ENCODE measurements at places on chromosomes 5 and 9.

- no peak for DNase-seq
- no peak overlapping the region for H3K4me3 ChIP-seq
- H3K27ac ChIP-seq, result no peak overlapping the region
- H3K4me1 ChIP-seq, result no peaks in the 10 kb centered on the region
- no peaks in the 10 kb centered on the region for H3K36me3 ChIP-seq
These were observed 150.1 kb upstream of the NTRK2 start for GRCh38 chr9:84519413-84519812.

- DNase-seq, result no peak
- no peaks in the 10 kb centered on the region for H3K36me3 ChIP-seq
- H3K4me1 ChIP-seq, result peaks cover 28% of the 10 kb centered on the region
These were observed 709 bp downstream of the SLC35D2 start for GRCh38 chr9:96382839-96383164.

DNA sequence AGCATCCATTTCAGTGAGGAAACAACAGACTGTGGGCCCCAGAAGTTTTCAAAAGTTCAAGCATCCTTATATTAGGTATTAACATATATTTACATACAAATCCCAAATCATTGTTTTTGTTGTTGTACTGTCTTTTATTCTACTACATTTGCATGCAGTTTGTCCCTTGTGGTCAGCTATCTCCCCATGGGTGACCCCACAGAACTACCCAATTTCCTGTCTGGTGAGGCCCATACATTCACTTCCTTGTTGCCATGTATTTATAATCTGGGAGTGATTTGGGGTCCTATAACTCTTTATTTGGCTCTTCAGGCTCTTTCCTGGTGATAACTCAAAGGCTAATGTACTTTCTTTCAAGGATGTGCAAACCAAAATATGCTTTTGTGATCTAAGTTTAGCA, 3.3 kb upstream of the CD180 start:
- no peak for DNase-seq

GRCh38 chr9:112295174-112295573, 38.2 kb downstream of the PTBP3 start:
- peaks cover 6% of the 10 kb centered on the region for H3K36me3 ChIP-seq
- no peak overlapping the region for H3K27ac ChIP-seq
- peaks cover 18% of the 10 kb centered on the region for H3K4me1 ChIP-seq
- no peak overlapping the region for H3K4me3 ChIP-seq
- DNase-seq, result no peak

GRCh38 chr5:107487056-107487542, 183.6 kb downstream of the EFNA5 start:
- H3K4me1 ChIP-seq, result peaks cover 8% of the 10 kb centered on the region
- no peaks in the 10 kb centered on the region for H3K36me3 ChIP-seq
- H3K4me3 ChIP-seq, result no peak overlapping the region
- DNase-seq, result no peak

DNA sequence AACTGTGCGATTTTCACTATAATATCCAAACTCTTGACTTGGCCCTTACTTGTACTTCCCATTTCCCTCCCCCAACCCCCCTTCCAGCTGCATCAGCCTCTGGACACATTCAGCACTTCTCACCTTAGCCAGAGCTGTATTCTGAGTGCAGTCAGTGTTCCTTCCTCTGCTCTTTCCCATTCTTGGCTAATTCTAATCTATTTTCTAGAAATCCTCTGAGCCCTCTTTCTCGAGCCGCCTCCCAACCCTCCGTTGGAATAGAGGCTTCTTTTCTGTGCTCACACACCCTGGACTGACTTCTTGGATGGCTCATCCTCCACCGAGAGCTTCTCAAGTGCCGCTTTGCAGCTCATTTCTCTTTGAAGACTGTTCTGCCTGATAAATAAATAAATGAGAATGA, 188.8 kb downstream of the NTRK2 start:
- H3K27ac ChIP-seq, result no peak overlapping the region
- H3K27me3 ChIP-seq, result no peaks in the 10 kb centered on the region
- H3K36me3 ChIP-seq, result no peaks in the 10 kb centered on the region
- H3K4me1 ChIP-seq, result peaks cover 40% of the 10 kb centered on the region
- DNase-seq, result no peak
- H3K4me3 ChIP-seq, result no peak overlapping the region

DNA sequence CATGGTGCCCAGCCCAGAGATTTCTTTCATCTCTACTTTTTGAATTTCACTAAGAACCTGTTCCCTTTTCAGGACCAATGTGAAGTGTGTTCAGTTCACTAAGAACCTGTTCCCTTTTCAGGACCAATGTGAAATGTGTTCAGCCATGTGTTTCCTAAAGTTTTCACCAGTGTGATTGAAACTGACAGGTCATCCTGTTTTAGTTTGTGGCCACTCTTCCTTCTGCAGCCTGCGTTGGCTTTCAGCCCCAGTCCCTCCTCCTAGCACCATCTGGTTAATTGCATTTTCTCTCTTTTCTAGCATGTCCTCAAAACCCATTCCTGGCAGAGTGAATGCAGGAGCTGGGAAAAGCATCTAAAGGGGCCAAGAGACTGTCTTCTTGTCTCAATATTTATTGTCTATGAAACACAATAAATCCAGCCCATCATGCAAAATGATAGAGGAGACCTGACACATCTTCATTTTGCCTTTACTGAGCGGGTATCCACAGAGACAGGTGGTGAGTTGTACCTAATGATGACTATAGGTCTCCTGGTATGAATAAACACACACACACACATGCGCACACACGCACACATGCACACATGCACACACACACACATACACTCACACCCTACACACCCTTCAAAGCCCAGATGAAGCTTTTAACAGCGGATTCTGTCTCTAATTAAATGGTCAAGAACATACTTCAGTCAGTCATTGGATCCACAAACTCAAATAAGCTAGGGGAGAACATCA, 6.1 kb upstream of the PANK3 start:
- DNase-seq, result no peak
- no peak overlapping the region for H3K4me3 ChIP-seq
- H3K4me1 ChIP-seq, result peaks cover 2% of the 10 kb centered on the region
- no peaks in the 10 kb centered on the region for H3K36me3 ChIP-seq
- H3K27me3 ChIP-seq, result no peaks in the 10 kb centered on the region
- no peak overlapping the region for H3K27ac ChIP-seq

DNA sequence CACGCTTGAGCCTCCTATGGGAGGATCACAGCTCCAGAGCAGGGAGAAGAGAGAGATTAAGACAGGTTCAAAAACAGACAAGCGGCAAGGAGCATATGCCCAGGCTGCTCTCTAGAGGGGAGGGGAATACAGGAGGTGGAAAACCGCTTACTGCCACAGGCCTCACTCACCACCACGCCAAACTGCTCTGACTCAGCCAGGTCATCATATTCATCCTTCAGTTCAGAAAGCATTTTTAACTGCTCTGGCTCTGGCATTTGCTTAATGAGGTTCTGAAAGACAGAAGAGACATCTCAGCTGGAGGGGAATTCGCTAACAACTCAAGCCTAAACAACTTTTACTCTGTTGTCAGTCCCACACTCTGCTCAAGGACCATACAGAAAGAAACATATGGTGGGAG, 40.1 kb downstream of the PCDHGC5 start:
- peak overlapping the region; percentile 78 for H3K27ac ChIP-seq
- H3K27me3 ChIP-seq, result no peaks in the 10 kb centered on the region
- no peak overlapping the region for H3K4me3 ChIP-seq
- H3K36me3 ChIP-seq, result no peaks in the 10 kb centered on the region
- H3K4me1 ChIP-seq, result peaks cover 39% of the 10 kb centered on the region

DNA sequence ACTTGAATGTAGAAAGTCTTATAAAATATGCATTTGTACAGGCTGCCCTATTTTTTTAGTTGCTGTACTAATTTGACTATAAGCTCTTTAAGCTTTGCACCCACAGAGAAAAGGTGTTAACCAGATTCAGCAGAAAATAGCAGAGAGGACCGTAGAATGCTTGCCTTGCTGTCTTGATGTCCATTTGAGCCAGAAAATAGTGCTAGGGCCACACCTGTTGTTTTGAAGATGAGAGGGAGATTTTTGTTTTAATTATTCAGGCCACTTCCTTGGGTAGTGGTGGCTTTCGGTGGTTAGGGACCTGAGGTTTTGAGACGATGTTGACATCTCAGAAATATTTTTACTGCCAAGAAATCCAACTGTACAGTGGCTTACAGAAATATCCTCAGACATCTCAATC, 196.0 kb downstream of the SPATA31D1 start:
- no peaks in the 10 kb centered on the region for H3K27me3 ChIP-seq
- no peak overlapping the region for H3K27ac ChIP-seq
- H3K4me3 ChIP-seq, result no peak overlapping the region
- DNase-seq, result no peak
- H3K4me1 ChIP-seq, result no peaks in the 10 kb centered on the region

- H3K27me3 ChIP-seq, result no peaks in the 10 kb centered on the region
- no peak overlapping the region for H3K4me3 ChIP-seq
- H3K36me3 ChIP-seq, result no peaks in the 10 kb centered on the region
- H3K27ac ChIP-seq, result no peak overlapping the region
These were observed 261.6 kb downstream of the GLIS3 start for GRCh38 chr9:4038182-4038723.

DNA sequence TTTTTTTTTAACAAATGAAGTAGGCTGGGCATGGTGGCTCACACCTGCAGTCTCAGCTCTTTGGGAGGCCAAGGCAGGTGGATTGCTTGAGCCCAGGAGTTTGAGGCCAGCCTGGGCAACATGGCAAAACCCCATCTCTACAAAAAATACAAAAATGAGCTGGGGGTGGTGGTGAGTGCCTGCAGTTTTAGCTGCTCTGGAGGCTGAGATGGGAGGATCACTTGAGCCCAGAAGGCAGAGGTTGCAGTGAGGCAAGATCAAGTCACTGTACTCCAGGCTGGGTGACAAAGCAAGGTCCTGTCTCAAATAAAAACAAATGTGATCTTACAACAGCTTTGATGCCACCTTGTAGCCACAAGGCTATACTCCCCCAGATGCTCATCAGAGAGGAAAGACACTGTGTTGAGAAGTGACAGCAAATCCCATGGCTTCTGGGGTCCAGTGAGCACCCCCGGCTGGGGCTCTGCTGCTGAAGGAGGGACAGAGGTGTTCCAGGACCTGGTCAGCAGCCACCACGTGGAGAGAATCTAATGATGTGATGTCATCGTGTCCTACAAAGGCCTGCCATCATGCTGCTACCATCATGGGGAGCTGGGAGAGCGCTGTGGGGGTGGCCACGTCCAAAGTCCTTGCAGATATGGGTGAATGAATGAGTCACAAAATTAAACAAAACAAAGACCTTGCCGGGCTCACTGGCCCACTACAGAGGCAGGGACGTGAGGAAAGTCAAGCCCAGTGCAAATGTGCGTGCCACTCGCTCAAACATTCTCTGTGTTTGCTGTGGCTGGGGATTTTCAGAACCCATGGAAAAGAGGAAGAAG, 60.7 kb downstream of the PRRT1B start:
- no peak overlapping the region for H3K4me3 ChIP-seq
- H3K36me3 ChIP-seq, result no peaks in the 10 kb centered on the region
- no peak overlapping the region for H3K27ac ChIP-seq
- H3K4me1 ChIP-seq, result peaks cover 32% of the 10 kb centered on the region
- DNase-seq, result no peak

- peaks cover 5% of the 10 kb centered on the region for H3K36me3 ChIP-seq
- H3K4me3 ChIP-seq, result no peak overlapping the region
- H3K4me1 ChIP-seq, result no peaks in the 10 kb centered on the region
These were observed 50.9 kb downstream of the EXD3 start for GRCh38 chr9:137371946-137372651.

- no peak overlapping the region for H3K4me3 ChIP-seq
- DNase-seq, result no peak
- no peaks in the 10 kb centered on the region for H3K36me3 ChIP-seq
- H3K27ac ChIP-seq, result peak overlapping the region; percentile 80
- peaks cover 5% of the 10 kb centered on the region for H3K4me1 ChIP-seq
- H3K27me3 ChIP-seq, result no peaks in the 10 kb centered on the region
These were observed 42.1 kb downstream of the PCDH1 start for GRCh38 chr5:141835928-141836670.
